ENCODE measurements at places on chromosomes 5 and 9.

- DNase-seq: no peak
These were observed 6.4 kb downstream of the CTSL start for GRCh38 chr9:87732344-87732743.

DNA sequence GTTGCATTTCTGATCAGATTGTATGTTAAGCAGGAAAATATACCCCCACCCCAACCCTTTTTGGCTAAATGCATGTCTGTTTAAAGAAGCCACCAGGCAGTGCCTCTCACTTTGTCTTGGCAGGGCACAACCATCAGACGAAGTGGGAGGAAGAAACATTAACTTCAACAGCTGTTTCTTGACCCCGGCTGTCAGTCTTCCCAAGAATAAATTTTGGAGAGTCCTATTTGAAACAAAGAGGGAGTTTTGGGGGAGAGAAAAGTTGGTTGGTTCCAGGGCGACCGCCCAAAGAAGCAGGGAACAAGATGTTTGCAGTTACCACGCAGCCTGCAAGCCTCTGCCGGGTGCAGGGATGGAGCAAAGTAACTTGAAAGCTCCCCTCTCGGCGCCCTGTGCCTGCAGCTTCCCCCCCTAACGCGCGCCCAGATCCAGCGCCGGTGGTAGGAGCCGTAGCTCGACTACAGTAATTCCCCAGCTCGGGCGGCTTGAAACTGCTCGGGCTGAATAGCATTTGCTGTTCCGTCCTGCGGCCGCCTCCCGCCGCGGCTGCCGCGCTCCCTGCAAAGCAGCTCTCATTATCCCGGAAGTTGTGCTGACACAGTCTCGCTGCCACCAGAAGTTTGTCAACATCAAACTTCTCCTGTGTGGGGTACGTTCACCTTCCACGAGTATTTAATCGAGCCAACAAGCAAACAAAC lies 100.7 kb upstream of the SSBP2 start:
- DNase-seq: peak; percentile 98

- no peak for DNase-seq
These were observed 18.3 kb downstream of the DCAF10 start for GRCh38 chr9:37818849-37819248.

GRCh38 chr5:24539613-24540012 lies 105.2 kb downstream of the CDH10 start:
- no peak for DNase-seq

GRCh38 chr9:102550266-102550665 lies 444.9 kb upstream of the CYLC2 start:
- no peak for DNase-seq

- peak; percentile 88 for DNase-seq
These were observed at the start of gene PCDHGC5 for GRCh38 chr5:141488591-141489561. PCDHGC5 (plus strand) TSS chr5:141489081; CDS start chr5:141489241, 160 bp downstream.

GRCh38 chr5:1208743-1209488 lies 7.5 kb downstream of the SLC6A19 start:
- no peak for DNase-seq

- DNase-seq: no peak
These were observed 52.6 kb downstream of the LMX1B start for GRCh38 chr9:126666155-126666803.

- no peak for DNase-seq
These were observed 43.1 kb downstream of the LHX2 start for GRCh38 chr9:124054582-124055227.

- no peak for DNase-seq
These were observed 244.0 kb downstream of the GAS1 start for GRCh38 chr9:86703346-86703745.

- DNase-seq: no peak
These were observed 72.5 kb upstream of the SAP30L start for GRCh38 chr5:154373326-154373725.

DNA sequence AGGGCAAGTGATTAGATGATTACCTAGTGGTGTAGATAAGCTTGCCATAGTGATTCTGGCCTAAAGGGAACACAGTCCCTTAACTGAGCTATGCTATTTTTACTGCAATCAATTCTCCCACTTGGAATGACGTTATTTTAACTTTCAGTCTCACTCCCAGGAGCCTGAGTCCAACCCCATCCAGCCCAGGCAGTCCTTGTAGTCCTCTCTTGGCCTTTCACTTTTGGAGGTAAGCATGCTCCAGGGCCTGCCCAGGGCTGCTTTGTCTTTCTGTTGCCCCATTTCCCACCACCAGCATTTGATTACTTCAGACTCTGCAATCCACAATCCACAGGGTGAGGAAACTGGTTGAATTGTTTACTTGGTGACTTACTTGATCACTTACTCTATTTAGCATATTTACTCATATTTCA lies 233.0 kb downstream of the CD180 start:
- no peak for DNase-seq

DNA sequence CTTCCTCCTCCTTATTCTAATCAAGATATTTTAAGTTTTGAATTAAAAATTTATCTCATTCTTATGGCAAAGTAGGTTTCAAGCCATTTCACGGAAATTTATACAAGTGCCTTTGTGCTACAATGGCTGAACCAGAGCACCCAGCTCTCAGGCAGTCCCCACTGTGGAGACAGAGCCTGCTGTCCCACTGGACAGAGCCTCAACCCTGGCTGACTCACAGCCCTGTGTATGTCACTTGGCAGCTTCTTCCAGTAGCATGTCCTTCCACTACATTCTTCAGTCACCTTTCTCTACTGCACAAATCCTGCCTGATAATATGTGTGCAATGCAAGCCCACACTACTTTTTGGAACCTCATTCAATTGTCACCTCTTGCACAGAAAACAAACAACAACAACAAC lies 253.1 kb downstream of the PDE4D start:
- DNase-seq: no peak

DNA sequence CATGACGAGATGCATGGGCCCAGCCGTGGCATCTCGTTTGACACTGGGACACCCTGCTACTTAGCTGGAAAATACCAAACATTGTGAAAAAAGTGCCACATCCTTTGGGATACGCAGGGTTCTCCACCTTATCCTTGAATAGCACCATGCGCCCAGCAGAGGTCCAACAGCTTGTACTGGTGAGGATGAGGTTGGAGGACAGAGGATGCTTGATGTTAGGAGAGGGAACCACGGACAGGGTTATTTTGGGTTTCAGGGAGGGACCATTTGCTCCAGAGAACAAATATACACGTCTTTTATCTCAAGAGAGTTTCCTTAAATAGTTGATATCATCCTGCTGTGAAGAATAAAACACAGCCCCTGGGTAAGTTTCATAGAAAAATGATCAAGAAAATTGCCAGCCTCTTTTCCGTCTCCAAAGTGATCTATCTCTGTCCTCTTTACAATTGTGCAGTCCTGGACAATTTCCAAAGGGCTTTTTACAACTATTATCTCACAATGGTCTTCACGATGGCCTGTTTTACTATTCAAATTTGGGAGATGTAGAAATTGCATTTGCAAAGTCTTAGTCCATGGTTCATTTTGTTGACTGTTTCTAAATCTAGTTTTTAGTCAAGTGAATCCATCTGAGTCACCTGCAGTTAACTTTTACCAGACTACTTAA lies 19.9 kb upstream of the FRRS1L start:
- DNase-seq: no peak

GRCh38 chr5:14929293-14930065 lies 57.9 kb upstream of the ANKH start:
- DNase-seq: no peak

DNA sequence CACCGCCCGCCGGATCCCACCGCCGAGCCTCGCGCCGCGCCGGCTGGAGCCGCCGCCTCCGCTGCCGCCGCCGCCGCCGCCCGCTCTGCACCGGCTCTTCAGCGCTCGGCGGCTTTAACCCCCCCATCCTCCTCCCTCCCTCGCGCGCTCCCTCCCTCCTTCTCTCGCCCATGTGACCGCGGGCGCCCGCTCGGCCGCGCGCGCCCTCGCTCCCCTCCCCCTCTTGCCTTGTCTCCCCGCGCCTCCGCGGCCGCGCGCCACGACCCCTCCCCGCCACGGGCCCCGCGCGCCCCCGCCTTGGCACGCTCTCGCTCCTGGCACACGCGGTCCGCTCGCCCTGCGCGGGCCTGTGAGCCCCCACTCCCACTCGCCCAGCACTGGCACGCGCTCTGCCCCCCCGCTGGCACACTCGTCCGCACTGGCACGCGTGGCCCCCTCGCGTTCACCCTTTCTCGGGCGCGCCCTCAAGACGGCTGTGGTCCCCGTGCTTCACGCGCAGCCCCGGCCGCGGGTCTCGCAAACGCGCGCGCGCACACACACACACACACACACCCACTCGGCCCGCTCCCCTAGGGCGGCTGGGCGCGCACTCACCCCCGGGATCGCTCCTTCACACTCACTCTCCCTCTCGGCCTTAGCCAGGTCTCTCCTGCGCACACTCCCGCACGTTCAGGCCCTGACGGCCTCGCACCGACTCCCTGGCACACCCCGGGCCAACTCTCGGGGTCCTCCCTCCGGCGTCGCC lies at the start of gene CNTFR:
TSS of gene CNTFR (minus strand) at position 89 of the 745 bp plus-strand sequence. CDS start 20,743 bp downstream, outside the sequence.
- DNase-seq: peak; percentile 74

DNA sequence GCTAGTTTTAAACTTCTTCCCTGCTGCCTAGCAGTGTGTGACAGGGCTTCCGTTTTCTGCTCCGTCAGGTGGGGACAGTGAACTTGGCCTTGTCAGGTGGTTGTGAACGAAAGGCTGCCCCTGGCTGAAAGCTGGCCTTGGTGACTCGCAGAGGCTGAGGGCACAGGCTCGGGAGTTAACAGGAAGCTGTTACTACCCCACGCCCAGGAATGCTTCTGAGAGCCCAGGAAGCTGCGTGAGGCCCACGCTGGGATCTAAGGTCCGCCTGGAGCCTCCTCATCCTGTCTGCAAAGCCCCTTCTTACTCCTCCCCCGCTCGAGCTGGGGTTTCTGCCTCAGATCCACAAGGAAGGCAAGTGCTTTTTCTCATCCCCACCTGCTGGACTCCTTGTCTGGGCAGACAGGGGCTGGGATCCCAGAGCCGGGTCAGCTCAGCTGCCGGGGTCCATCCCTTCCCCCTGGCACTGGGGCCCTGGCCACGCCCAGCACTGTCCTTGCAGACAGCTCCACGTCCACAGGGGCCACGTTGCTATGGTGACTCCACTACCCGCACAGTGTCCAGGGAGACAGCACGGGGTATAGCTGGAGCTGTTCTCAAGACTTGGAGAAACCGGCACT lies 124.7 kb upstream of the TBC1D2 start:
- no peak for DNase-seq

- no peak for DNase-seq
These were observed 6.2 kb upstream of the ORM1 start for GRCh38 chr9:114316605-114317230.

DNA sequence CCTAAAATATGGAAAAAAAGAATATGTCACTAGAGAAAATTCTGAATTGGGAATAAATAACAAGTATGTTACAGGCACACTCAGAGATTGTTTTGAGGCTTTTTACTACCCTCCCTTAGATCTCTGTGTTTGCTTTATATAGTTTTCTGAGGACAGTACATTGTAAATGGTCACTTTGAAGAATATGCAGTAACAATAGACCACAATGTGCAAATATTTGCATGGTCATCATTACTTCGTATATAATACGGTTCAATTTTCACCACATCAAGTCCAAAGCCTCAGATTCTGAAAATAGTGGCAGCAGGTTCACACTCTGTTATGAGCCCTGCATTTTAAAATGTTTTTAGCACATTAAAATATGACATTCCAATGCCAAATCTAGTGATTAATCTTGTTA lies 238.6 kb downstream of the ADAMTS6 start:
- no peak for DNase-seq

- no peak for DNase-seq
These were observed 10.5 kb upstream of the IRX2 start for GRCh38 chr5:2761921-2762488.

GRCh38 chr5:96896806-96897205 lies 20.5 kb downstream of the ERAP2 start:
- DNase-seq: no peak

DNA sequence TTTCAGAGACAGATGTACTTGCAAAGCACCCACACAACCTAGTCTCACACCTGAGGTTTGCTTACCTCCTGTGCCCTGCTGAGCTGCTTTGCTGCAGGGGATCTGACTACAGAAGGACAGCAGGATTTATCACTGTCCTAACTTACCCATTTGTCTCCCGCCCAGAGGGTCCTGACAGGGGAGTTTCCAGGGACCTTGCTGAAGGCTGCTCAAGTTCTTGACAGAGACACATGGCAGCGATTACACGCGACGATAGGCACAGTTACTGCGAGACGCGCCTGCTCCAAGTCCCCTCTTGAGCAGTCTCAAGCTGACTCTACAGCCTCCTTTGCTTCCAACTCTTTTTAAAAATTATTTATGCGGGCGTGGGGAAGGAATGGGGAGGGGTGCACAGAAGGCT lies 24.6 kb upstream of the GALNT10 start:
- DNase-seq: no peak

DNA sequence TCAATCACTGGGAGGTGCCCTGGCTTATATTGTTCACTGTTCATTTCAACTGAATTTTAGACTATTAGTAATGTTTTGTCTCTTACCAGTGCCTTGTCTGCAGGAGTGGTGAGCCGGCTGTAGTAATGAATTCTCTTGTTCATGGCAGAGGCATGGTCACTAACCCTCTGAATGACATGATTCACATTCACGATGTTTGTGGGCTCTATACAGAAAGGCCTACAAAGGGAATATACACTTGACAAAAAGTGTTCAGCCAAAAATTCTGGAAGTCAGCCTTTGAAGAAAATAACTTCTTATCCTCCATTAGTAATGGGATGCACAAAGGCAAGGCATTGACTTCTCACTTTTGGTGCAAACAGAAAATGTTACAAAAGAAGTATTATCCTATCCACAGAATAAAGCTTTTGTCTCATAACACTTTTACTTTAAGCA lies 39.6 kb downstream of the SLC38A9 start:
- DNase-seq: peak; percentile 53

DNA sequence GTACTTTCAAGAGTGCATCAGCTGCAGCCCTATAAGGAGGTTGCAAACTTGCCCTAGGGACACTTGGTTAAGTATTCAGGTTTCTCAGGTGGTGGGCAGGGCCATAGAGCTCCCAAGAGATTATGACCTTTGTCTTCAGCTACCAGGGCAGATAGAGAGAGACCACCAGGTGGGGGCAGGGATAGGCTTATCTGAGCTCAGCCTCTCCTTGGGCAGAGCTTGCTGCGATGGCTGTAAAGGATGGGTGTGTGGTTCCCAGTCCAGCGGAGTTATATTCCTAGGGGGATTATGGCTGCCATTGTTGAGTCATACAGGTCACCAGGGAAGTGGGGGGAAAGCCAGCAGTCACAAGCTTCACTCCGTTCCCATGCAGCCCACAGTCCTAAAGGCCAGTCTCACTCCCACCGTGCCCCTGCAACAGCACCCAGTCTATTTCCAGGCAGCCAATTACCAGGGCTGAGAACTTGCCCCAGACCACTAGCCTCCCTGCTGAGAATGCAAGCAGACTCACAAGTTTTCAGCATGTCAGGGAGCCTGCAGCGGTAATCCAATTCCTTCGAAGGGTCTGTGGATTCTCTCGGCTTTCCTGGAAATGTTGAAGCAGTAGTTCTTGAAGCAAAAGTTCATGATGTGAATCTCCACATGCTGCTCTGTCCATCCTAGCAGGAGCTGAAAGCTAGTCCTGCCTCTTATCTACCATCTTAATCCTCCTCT lies 151.5 kb downstream of the SLC12A2 start:
- no peak for DNase-seq

DNA sequence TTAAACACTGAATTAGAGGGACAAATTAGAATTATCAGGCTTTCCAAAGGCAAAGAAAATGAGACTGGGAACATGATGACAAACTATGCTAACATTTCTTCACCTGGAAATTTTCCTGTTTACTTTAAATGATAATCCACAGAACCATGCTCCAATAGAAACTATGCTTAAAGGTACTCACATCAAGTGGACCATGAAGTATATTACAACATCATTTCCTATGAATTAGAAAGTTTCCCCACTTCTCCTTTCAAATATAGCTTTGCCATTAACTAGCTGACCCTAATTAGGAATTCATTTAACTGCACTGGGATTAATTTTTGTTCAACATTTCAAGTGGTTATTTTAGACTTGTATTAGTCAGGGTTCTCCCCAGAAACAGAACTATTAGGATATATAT lies 81.4 kb downstream of the DTWD2 start:
- DNase-seq: no peak
